Fibroblast of lung (primary cell): ENCODE measurements at places on chromosomes 2 and 18. TPM values are rescaled to one million over a fixed set of nuclear protein-coding genes. Genes with fewer than 3 reads are reported as not detected.

The FBXO15 gene
- total RNA-seq = 0.77 and 0.83 TPM in 2 replicates

The MATN3 gene
- total RNA-seq = 0.51 and 2.3 TPM in 2 replicates

The SMYD1 gene
- total RNA-seq = not detected in 2 replicates

The POTEF gene
- total RNA-seq = not detected in 2 replicates

The XDH gene
- total RNA-seq = under 0.01 and 0.50 TPM in 2 replicates

The EFR3B gene
- 0.50 and 0.51 TPM in 2 replicates for total RNA-seq

The GALR1 gene
- total RNA-seq = not detected in 2 replicates

The KANSL1L gene
- 21.8 and 26.1 TPM in 2 replicates for total RNA-seq
